Naive thymus-derived CD4-positive, alpha-beta T cell (primary cell): ENCODE measurements at places on chromosomes 7 and 10. TPM values are rescaled to one million over a fixed set of nuclear protein-coding genes. Genes with fewer than 3 reads are reported as not detected.

DNA sequence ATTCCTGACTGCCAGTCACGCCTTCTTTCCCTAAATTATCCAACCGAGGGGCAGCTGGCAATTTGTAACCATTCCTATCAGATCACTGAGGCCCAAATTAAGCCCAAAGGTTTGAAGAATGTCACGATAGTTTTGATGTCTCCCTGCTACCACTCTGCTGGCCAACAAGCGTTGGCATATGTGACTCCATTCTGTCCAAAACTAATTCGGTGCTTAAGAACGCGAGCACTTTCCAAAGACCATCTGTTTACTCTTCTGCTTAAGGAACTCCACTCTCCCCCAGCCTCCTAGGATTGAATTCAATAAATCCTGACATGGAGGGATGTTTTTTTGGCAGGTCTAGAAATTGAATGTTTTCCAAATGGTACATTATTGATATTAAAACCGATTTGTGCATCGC is 131.5 kb upstream of the CTBP2 start:
- DNase-seq: no peak
- H3K36me3 ChIP-seq: no peaks in the 10 kb centered on the region
- H3K27ac ChIP-seq: no peak overlapping the region
- no peaks in the 10 kb centered on the region for H3K27me3 ChIP-seq
- no peaks in the 10 kb centered on the region for H3K4me1 ChIP-seq

GRCh38 chr10:124386186-124387077 is 32.3 kb downstream of the OAT start:
- peaks cover 5% of the 10 kb centered on the region for H3K4me1 ChIP-seq
- H3K27me3 ChIP-seq: no peaks in the 10 kb centered on the region

Gene GPR15LG
- polyA plus RNA-seq: not detected

DNA sequence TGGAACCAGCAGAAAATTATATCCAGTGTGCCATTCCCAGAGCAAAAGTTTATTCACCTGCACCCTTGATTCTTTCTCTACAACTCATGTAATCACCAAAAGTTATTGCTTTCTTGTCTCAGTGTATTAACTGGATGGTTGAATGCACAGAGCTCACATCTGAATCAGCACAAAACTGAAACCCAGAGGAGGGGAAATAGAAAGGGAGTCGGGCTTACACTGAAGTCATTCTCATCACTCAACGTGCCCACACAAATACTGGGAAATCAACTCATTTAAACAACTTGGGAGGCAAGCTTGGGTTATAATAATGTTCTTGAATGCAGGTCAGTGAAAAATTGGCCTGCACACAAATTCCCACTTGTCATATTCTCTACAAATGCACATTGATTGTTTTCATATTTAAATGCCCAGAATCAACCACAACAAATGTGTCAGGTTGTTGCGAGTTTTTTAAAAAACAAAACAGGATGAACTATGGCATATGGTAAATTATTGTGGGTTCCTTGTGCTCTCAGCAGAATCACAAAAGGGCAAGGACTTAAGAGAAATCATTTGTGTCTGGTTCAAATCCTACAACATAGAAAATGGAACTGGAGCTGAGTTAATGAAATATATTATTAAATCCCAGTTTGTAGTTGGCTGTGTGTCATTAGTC is 125.9 kb upstream of the NOBOX start:
- no peaks in the 10 kb centered on the region for H3K27me3 ChIP-seq
- no peaks in the 10 kb centered on the region for H3K36me3 ChIP-seq
- DNase-seq: no peak
- H3K4me3 ChIP-seq: no peak overlapping the region
- H3K4me1 ChIP-seq: no peaks in the 10 kb centered on the region

Gene ZSWIM8
- polyA plus RNA-seq: 9.9 TPM

DNA sequence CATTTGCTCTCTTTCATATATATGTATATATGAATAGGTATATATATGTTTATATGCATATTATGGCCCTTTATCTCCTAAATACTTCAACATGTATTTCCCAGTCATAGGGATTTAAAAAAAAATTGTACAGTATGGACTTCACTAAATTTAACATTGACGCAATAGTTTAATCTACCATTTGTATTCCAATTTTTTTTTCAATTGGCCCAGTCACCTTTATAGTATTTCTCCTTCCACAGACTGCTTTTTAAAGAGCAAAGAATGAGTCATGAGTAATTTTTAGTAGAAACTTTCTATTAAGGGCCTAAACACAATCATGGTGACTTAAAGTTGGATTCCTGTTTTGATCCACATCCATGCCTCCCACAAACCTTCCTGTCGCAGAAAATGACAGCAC is 20.5 kb downstream of the CCSER2 start:
- peaks cover 31% of the 10 kb centered on the region for H3K4me1 ChIP-seq
- no peak for DNase-seq
- no peaks in the 10 kb centered on the region for H3K27me3 ChIP-seq
- H3K27ac ChIP-seq: no peak overlapping the region

Gene OR2A1
- polyA plus RNA-seq: 0.11 TPM

- no peaks in the 10 kb centered on the region for H3K36me3 ChIP-seq
- H3K27me3 ChIP-seq: peaks cover under 1% of the 10 kb centered on the region
- no peak overlapping the region for H3K27ac ChIP-seq
- no peak overlapping the region for H3K4me3 ChIP-seq
- H3K4me1 ChIP-seq: no peaks in the 10 kb centered on the region
These were observed 16.6 kb downstream of the MNX1 start for GRCh38 chr7:156993925-156994235.
